IMR-90 (cell line): ENCODE measurements at places on chromosomes 2 and 18. TPM values are rescaled to one million over a fixed set of nuclear protein-coding genes. Genes with fewer than 3 reads are reported as not detected.

ANKRD62 gene
- not detected in 2 replicates for total RNA-seq

POTEC gene
- not detected in 2 replicates for total RNA-seq

ONECUT2 gene
- under 0.01 TPM in 2 replicates for total RNA-seq

GRCh38 chr2:232503809-232504323 is 16.2 kb upstream of the ECEL1 start:
- no peak for DNase-seq

GRCh38 chr2:115904516-115904915 is 1462.1 kb downstream of the DPP10 start:
- DNase-seq, result no peak

DNA sequence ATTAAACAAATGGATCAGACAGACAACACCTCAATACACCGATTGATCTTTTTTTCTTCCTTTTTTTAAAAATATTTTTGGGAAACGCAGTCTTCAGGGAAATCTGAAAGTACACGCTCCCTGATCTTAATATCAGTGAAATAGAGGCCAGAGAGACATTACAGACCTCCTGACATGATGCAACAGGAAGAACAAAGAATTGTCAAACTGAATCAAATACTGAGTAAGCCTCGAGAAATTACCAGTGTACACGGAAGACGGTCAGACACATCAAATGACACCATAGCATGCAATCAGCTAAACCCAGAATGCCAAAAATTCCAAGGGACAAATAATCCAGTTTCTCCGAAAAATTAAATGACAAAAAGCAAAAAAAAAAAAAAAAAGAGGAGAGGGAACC is 80.2 kb upstream of the NFU1 start:
- peak; percentile 21 for DNase-seq

GRCh38 chr2:151649966-151650365 is 84.3 kb downstream of the NEB start:
- DNase-seq, result no peak

DNA sequence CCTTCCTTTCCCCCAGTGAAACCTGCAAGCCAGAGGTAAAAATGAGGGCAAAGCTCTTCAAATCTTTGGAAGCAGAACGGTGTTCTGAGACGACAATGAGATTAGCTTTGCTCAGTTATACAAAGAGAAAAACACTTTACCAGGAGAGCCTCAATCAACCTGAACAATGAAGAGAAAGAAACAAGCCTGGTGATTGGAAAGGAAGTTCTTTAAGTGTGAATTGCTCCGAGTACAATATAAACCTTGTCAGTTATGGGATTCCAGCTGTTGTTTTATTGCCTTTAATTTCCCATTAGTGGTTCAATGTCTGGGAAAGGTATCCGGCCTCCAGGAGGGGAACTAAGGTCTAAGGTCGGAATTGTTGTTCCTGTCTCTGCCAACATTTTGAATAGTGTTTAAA is 901.6 kb downstream of the EPHA4 start:
- DNase-seq, result no peak

DNA sequence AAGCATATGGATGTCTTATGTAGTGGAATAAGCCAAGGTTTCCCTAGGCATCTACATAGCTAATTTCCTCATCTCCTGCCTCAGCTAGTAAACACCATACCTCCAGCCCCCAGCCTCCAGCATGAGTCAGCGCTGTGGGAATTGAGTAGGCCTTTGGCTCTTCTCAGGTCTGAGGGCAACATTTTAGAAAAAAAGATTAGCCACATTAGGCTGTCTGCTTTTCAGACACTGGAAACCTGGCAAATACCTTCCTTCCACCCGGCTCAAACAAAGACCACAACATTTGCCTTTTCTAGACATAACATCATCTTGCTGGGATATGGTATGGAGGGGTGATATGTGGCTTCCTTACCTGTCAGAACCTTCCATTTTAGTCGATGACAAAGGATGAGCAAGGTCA is 6.1 kb upstream of the CCDC195 start:
- peak; percentile 26 for DNase-seq

GRCh38 chr2:53028746-53029423 is 738.7 kb upstream of the CHAC2 start:
- no peak for DNase-seq

DNA sequence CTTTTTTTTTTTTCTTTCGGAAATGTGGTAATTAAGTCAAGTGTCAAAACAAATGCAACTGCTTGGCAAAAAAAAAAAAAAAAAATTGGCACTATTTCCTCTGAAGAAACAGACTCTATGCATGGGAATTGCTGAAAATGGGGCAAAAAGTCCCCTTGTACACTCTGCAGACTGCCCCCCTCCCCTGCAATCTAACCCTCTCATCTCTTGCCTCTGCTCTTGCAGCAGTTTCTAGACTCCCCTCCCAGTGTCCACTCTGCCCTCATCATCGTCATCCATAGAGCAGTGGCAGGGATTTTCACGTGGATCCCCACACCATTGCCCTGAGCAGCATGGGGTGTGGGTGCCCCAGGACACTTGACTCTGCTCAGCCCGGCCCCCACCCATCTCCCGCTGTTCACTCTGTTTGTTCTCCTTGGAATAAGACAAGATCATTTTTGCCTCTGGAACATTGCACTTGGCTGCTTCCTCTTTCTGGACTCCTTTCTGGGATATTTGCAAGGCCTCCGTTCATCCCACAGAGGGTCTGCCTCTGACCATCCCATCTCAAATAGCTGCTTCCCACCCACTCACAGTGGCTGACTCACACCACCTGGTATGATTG is 213.9 kb downstream of the ACKR3 start:
- no peak for DNase-seq

- no peak for DNase-seq
These were observed 227.1 kb upstream of the LYPD1 start for GRCh38 chr2:132897111-132897510.
